Type B pancreatic cell (in vitro differentiated cells): ENCODE measurements at places on chromosomes 2 and 18. TPM values are rescaled to one million over a fixed set of nuclear protein-coding genes. Genes with fewer than 3 reads are reported as not detected.

GRCh38 chr2:228066126-228066798 is 115.2 kb downstream of the SPHKAP start:
- no peak overlapping the region for H3K27ac ChIP-seq
- DNase-seq, result no peak
- H3K36me3 ChIP-seq, result no peaks in the 10 kb centered on the region
- no peaks in the 10 kb centered on the region for H3K4me1 ChIP-seq
- H3K27me3 ChIP-seq, result peaks cover 6% of the 10 kb centered on the region

DNA sequence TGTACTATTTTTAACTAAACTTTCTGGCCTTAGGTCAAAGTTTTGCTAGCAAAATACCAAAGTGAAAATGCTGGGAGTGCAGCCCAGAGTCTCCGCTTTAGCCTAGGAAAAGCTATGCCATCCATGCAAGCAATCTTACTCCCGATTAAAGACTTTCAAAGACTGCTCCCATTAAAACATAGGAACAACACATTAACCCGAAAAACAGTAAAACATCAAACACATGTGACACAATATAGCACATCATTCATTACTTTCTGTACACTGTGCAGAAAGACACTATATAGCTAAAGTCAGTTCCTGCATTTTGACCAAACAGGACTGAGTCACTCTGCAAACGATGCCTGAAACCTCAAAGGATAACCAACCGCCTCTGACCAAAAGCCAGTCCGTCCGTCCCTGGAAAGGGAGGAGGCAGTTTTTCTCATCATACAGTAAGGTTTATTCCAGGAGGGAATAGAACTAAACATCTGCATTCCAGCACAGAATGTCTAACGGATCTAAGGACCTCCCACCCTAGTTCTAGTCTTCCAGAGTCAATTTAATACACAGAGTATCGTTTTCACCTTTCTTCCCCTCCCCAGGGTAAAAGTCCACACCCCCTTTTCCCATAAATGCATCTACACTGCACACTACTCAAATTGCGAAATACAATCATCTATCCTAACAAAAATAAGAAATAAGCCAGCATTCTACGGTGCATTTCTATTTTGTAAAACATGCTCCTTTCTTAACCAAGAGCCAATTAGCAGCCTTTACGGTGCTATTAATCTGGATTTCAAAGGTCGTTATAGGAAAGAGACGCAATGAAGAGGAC is 1.7 kb downstream of the ROCK2 start:
- H3K36me3 ChIP-seq, result no peaks in the 10 kb centered on the region
- DNase-seq, result no peak
- H3K27ac ChIP-seq, result peak overlapping the region; percentile 97
- H3K4me3 ChIP-seq, result peak overlapping the region; percentile 99
- H3K4me1 ChIP-seq, result peaks cover 36% of the 10 kb centered on the region
- no peaks in the 10 kb centered on the region for H3K27me3 ChIP-seq

DNA sequence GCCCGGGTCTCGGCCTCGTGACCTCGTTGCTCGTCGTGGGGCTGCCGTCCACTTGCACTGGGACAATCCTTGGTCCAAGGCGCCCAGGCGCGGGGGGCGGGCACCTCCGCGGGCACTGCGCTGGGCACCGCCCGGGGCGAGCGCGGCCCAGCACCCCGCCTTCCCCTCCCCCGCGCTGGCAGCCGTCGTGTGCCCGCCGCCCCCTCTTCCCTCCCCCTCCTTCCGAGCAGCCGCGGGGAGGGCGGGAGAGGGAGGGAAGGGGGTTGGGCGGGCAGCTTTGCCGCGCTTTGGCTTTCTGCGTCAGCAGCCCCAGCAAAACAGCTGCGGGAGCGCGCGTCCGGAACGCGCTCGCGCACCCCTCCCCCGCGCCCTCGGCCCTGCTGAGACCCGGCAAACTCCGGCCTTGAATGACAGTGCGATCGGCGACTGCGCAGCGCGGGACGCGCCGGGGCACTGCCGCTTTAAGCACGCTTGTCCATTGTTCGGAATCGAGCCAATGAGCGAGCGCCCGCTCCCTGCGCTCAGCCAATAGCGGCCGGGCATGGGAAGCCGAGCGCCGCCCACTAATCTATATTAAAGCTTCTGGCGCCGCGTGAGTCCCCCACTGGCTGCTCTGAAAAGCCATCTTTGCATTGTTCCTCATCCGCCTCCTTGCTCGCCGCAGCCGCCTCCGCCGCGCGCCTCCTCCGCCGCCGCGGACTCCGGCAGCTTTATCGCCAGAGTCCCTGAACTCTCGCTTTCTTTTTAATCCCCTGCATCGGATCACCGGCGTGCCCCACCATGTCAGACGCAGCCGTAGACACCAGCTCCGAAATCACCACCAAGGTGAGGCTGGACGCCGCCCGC is at the start of gene PTMA:
Gene PTMA, plus strand, starts transcription at position 599 of the 846 bp plus-strand sequence. Its CDS starts 182 bp downstream, at position 781.
- H3K27ac ChIP-seq, result peak within 1 kb of the TSS; percentile 100
- H3K4me1 ChIP-seq, result peaks cover 13% of the 10 kb centered on the region
- H3K4me3 ChIP-seq, result peak within 1 kb of the TSS; percentile 99
- H3K27me3 ChIP-seq, result peaks cover 8% of the 10 kb centered on the region
- peaks cover 15% of the 10 kb centered on the region for H3K36me3 ChIP-seq
- DNase-seq, result peak; percentile 100

GRCh38 chr2:18342901-18343300 is 217.6 kb downstream of the RDH14 start:
- peaks cover 13% of the 10 kb centered on the region for H3K4me1 ChIP-seq
- no peak overlapping the region for H3K27ac ChIP-seq
- no peaks in the 10 kb centered on the region for H3K36me3 ChIP-seq
- H3K27me3 ChIP-seq, result peaks cover 11% of the 10 kb centered on the region
- DNase-seq, result no peak

GRCh38 chr2:70336552-70336951 is 34.7 kb upstream of the FAM136A start:
- H3K4me1 ChIP-seq, result peaks cover 5% of the 10 kb centered on the region
- H3K27me3 ChIP-seq, result peaks cover 9% of the 10 kb centered on the region
- no peak overlapping the region for H3K27ac ChIP-seq
- no peaks in the 10 kb centered on the region for H3K36me3 ChIP-seq

Gene COL4A4
- total RNA-seq, result 1.1 and 1.9 TPM in 2 replicates

Gene PARD3B
- 12.6 and 15.9 TPM in 2 replicates for total RNA-seq

Gene CNTNAP5
- total RNA-seq, result 3.3 and 5.0 TPM in 2 replicates
